ENCODE measurements at places on chromosomes 13 and 19.

- no peak for DNase-seq
Measured at GRCh38 chr13:83178008-83178407, 704.3 kb downstream of the SLITRK1 start.

DNA sequence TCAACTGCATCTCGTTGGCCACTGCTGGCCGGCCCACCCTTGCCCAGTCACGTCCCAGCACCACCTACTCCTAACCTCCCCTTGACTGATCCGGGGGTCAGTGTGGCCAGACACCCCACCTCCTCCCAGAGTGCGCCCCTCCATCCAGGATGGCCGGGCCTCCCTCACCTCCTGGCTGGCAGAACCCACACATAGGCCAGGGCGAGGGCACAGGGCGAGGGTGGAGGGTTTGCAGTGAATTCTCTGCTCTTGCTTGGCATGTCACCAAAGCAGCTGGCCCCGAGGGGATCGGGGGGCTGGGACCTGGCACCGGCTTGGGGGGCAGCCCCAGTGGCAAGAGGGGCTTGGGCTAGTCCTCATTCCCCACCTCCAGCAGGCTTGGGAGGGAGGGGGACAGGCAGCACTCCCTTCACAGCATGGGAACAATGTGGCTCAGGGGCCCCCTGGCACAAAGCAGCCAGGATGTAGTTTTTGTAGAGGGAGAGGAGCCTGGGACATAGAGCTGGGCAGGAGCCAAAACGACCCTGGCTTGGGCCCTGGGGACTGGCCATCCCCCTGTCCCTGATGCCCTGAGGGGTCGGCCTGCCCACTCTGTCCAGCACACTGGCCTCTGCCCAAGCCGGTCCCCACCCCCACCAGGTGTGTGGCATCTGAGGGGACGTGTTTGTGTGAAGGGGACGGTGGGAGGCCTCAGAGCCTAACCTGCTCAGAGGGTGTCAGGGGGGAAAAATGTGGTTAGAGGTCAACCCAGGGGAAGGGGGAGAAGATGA, 28.5 kb upstream of the ASF1B start:
- DNase-seq, result no peak

- DNase-seq, result no peak
Measured at GRCh38 chr13:50285283-50285682, 270.0 kb downstream of the KCNRG start.

DNA sequence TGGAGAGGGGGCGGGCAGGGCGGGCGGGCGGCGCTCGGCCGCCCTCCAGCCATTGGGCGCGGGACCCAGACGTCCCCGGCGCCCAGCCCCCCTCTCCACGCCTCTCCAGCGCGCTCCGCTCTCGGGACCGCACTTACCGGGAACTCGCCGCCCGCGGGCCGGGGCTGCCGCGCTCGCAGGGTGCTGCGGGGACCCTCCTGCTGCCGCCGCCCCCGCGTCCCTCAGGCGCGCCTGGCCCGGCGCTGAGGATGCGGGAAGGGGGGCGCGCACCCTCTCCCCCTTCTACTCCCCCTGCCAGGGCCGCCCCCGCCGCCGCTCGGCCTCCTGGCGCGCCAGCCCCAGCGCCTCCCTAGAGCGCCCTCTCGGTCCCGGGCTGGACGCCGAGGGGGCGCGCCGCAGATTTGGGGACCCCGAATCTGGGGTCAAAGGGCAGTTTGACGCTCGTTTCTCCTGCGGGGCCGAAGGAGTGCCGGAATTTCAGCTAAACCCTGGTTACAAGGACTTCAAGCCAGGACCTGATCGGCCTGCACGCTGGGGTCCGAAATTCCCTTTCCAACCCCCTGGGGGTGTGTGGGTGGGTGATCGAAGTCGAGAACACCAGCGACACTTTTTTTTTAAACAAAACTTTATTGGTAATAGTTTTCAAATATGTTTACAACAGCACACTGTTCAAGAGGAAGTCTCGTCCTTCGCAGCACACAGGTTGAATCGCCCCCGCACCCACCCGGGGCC, 696 bp upstream of the SAMD1 start:
- no peak for DNase-seq

DNA sequence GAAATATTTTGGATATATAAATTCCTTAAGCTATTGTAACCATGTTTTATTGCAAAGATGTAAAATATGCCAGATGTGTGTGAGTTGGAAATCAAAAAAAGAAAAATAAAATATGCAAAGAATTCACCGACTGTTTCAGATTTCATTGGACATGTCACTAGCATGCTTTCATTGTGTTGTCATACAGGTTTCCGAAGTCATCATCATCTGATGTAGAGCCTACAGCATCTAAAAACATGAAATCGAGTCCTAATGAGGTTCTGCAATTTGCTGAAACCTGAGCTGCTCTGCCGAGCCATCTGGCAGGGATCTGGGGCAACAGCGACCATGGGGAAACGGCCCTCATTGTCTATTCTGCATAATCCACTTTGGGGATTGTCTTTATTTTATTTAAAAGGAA, 196.1 kb upstream of the MAB21L1 start:
- DNase-seq, result no peak

GRCh38 chr19:29086182-29086581, 126.8 kb downstream of the UQCRFS1 start:
- no peak for DNase-seq

- no peak for DNase-seq
Measured at GRCh38 chr19:35051796-35052195, 10.3 kb downstream of the HPN start.

DNA sequence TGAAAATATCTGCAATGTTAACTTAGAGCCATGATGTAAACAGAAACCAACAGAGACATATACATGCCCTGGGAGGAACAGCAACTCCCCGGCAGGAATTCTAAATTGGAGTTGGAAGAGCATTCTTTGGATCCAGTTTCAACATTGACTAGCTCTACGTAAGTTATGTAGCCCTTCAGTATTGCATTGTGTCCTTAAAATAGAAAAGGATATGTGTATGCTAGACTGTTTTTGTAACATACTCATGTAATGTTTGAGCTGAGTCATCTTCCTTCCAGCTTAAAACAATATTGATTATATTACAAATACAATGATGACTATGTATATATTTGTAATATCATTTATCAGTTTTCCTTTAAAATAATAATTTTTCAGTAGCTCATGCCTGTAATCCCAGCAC, 1422.2 kb upstream of the PCDH20 start:
- no peak for DNase-seq

GRCh38 chr13:57491318-57491717, 140.2 kb upstream of the PCDH17 start:
- DNase-seq, result no peak

- no peak for DNase-seq
Measured at GRCh38 chr19:7393939-7394730, 45.4 kb downstream of the ARHGEF18 start.

- no peak for DNase-seq
Measured at GRCh38 chr19:21151460-21151859, 9.6 kb downstream of the ZNF431 start.

Data from smooth muscle cell of the brain vasculature (primary cell).